ENCODE measurements at places on chromosomes 6 and 20.

GRCh38 chr6:20061952-20062351 lies 150.3 kb downstream of the MBOAT1 start:
- DNase-seq = no peak

DNA sequence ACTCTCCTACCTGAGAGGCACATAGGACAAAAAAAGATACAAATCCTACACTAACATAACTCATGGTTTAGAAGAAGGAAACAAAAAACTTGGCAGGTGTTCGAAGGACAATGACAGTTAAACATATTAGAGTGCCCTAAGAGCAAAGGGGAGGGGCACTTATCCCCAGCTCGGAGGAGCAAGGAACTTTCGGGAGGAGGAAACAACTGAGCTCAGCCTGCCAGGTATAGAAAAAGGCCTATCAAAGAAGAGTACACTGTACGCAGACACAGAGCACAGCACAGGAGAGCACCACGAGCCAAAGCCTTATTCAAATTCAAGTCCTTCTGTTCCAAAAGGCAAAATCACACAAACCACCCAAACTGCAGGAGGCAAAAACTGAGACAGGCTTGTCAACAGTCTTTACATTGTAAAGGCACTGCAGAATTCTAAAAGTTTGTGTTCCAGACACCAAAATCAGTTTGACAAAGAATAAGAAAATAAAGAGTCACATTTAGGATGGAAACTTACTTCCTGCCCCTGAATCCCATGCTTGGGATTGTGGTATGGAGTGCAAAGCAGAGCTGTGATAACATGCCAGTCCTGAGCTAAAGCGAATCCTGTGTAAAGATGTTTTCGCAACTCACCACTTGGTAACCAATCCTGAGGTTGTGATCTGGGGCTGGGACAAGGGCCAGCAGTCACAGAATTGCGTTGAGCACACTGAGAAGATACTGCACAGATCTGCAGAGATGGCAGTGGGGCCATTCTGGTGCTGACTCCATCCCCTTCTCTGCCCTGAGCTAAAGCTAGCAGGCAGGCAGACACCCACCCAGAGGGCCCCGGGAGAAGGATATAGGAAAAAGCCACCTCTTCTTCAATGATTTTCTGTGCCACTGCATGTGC lies 108.6 kb downstream of the CHD6 start:
- DNase-seq = no peak

GRCh38 chr6:145235207-145235606 lies 500.1 kb downstream of the EPM2A start:
- DNase-seq = no peak

GRCh38 chr6:15947436-15947835 lies 181.4 kb upstream of the MYLIP start:
- no peak for DNase-seq

Measured in activated naive CD8-positive, alpha-beta T cell treated with anti-CD3 and anti-CD28 coated beads, Interleukin-2, amount 50 U/mL, for 24 hours (primary cell).